ENCODE measurements at places on chromosomes 3 and 15.

DNA sequence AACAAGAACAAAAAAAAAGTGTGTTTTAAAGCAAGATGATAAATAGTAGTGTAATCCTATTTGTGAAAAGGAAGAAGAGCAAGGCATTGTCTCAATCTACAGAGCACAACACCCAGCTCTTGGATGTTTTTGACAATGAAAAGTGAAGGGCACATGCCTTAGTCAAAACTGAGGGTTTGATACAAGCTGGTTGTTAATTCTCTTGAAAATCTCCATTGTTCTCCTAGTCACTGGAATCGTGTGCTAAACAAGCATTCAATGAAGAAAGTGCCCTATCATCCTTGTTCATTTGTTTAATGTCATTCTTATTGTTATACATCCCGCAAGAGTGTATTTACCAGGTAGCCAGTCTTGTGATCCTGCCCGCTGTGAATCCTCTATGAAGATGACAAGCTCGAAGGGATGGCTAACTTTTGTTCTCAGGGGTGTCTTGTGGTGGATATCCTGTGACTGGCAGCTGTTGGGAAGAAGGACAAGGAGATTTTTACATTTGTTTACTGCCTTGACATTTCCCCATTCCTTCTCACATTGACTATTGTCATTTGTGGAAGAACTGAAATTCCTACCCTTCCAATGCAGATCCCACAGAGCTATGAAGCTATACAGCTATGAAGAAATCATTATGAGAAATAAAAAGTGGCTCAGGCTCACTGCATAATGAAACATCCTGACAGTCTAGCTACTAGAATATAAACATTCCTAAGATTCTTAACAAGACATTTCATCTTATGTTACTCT is 175.9 kb downstream of the VGLL3 start:
- no peak overlapping the region for H3K27ac ChIP-seq
- DNase-seq: peak; percentile 6
- no peaks in the 10 kb centered on the region for H3K4me1 ChIP-seq
- H3K4me3 ChIP-seq: no peak overlapping the region

- no peaks in the 10 kb centered on the region for H3K36me3 ChIP-seq
- no peak overlapping the region for H3K27ac ChIP-seq
- H3K27me3 ChIP-seq: no peaks in the 10 kb centered on the region
- H3K4me1 ChIP-seq: no peaks in the 10 kb centered on the region
- no peak for DNase-seq
Measured at GRCh38 chr3:116947809-116948208, 238.2 kb downstream of the TUSC7 start.

GRCh38 chr15:37360724-37361123 is 260.4 kb upstream of the MEIS2 start:
- no peak overlapping the region for H3K27ac ChIP-seq
- DNase-seq: no peak

GRCh38 chr3:59128685-59129084 is 78.9 kb upstream of the CFAP20DC start:
- peak; percentile 57 for DNase-seq
- H3K4me1 ChIP-seq: no peaks in the 10 kb centered on the region
- no peak overlapping the region for H3K27ac ChIP-seq
- no peaks in the 10 kb centered on the region for H3K36me3 ChIP-seq
- H3K4me3 ChIP-seq: no peak overlapping the region
- H3K27me3 ChIP-seq: no peaks in the 10 kb centered on the region

- H3K4me3 ChIP-seq: no peak overlapping the region
- DNase-seq: peak; percentile 86
- H3K36me3 ChIP-seq: no peaks in the 10 kb centered on the region
- H3K4me1 ChIP-seq: peaks cover 2% of the 10 kb centered on the region
Measured at GRCh38 chr15:99076555-99077308, 28.1 kb upstream of the SYNM start.

GRCh38 chr3:135456108-135456790 is 509.3 kb upstream of the PPP2R3A start:
- H3K36me3 ChIP-seq: no peaks in the 10 kb centered on the region
- no peak overlapping the region for H3K27ac ChIP-seq
- no peaks in the 10 kb centered on the region for H3K27me3 ChIP-seq
- no peak overlapping the region for H3K4me3 ChIP-seq
- peak; percentile 85 for DNase-seq

DNA sequence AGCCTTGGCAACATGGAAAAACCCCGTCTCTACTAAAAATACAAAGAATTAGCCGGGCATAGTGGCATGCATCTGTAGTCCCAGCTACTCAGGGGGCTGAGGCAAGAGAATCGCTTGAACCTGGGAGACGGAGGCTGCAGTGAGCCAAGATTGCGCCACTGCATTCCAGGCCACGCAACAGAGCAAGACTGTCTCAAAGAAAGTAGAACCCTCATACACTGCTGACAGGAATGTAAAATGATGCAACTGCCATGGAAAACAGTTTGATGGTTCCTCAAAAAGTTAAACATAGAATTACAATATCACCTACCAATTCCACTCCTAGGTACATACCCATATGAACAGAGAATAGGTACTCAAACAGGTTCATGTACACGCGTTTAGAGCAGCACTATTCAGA is 158.9 kb downstream of the TBC1D5 start:
- no peaks in the 10 kb centered on the region for H3K36me3 ChIP-seq
- H3K27me3 ChIP-seq: no peaks in the 10 kb centered on the region
- DNase-seq: peak; percentile 11
- no peaks in the 10 kb centered on the region for H3K4me1 ChIP-seq

GRCh38 chr3:53680028-53680427 is 166.2 kb downstream of the CHDH start:
- H3K36me3 ChIP-seq: no peaks in the 10 kb centered on the region
- H3K27ac ChIP-seq: no peak overlapping the region
- no peaks in the 10 kb centered on the region for H3K27me3 ChIP-seq
- peak; percentile 74 for DNase-seq
